ENCODE measurements at places on chromosomes 12 and 14.

DNA sequence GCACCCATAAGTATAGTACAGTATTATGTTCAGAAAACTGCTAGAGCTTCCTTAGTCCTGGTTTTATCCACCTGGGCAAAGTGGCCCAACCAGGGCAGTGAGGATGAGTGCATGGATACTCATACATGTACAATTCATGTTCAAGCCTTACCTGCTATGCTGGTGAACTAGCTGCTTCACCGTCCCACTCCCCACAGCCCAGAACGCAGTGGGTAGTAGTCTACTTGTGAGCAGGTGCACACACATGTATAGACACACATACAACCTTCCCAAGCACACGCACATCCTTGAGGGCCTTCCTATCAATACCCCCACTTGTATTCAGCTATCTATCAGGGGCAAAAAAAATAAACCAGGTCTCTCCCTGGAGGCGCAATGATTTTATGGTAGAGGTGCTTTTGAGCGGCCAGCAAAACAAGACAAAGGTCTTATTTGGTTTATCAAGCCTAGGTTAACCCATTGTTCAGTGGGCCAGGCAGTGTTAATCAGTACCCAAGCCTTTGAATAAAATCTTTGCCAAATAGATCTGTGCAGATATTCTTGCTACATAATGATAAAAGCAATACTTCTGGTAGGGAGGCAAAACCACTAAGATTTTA is 69.8 kb downstream of the ZFP36L1 start:
- no peak for DNase-seq

GRCh38 chr12:110077800-110078199 is 29.5 kb upstream of the C12orf76 start:
- DNase-seq, result no peak

DNA sequence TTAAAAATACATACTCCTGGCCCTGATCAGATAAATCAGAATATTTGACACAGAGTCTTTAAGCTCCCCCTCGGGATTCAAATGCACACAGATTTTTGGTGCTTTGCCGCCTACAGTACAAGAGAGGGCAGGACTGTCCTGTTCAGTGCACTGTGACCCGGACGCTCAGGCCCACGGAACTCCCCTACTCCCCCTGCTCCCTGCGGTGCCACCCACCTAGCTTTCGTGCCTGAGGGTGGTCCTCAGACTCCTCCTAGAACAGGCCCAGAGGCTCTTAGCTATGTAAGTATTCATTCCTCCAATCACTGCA is 13.7 kb upstream of the SERPINA3 start:
- DNase-seq, result no peak

DNA sequence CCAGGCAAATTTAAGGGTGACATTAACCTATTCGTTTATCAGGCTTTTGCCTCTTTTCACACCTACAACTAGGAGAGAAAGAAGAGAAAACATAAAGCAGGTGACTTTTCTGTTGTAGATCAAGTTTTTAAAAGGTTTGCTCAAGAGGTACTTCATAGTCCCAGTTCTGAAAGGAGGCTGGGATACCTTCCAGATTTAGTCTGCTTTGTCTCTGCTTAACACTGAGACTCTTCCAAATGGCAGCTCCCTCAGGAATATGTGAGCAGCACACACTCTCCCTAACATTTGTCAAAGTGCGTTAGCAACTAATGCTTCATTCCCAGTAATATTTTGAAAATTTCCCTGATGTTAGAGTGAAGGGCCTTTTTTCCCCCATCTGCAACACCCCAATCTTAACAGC is 133.7 kb upstream of the RASSF8 start:
- no peak for DNase-seq

DNA sequence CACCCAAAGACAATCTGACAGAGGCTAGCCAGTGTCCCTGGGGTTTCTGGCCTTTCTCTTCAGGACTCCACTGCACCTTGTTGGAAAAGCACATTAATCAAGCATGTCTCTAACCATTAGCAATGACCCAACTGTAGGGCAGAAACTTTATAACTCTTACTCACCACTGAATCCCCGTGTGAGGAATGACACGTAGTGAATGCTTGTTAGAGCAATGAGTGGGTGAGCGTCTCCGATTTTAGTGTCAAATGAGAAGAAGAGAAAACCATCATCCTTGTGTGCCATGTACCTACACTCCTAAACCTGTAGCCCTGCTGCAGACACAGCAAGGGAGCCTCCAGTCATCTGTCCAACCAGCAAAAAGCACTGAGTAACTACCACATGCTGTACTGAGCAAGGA is 56.5 kb upstream of the GPR68 start:
- no peak for DNase-seq

- no peak for DNase-seq
Observed at GRCh38 chr14:90418053-90418452, 21.2 kb downstream of the CALM1 start.

- peak; percentile 61 for DNase-seq
Observed at GRCh38 chr12:132771126-132771838, 9.7 kb upstream of the ANKLE2 start.

DNA sequence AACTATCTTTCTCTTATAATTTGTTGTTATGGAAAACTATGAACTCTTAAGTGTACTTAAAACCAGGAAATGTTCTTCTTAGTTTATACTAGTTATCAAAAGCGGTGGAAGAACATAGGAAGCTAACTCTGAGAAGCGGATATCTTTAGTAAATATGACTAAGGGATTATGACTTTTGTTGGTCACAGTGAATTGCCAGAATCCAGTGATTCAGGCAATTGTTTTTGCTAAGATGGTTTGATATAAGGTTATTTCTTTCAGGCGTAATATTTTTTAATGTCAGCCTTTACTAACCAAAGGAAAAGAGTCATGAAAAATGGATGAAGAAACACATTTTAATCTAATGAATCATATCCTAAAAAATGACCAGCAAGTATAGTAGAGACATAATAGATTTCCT is 473.5 kb downstream of the FOXG1 start:
- no peak for DNase-seq

DNA sequence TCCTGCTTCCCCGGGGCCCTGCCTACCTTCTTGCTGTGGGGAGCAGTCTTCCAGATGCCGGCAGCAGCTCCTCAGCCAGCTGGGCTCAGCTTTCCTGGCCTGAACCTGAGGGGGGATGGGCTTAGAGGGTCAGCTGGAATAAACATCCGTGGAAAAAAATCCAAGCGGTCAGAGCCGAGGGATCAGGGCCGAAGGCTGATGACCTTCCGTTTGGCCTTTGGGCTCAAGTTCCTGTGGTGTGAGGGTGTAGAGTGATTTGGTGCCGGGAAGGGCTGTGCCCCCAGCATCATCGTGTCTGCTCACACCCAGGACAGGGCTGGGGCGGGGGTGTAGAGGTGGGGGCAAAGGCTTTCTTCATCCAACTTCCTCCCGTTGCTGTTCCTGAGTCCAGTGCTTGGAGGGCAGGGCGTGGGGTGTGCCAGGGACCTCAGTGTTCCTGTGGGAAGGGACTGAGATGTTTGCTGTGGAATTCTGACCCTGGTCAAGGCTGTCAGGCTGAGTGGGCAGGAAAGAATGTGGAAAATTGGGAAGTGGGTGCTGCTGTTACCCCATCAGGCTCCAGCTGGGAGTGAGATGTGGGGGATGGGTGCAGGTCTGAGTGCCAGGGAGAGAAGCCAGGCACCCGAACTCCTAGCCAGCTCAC is 2.6 kb downstream of the SMIM41 start:
- no peak for DNase-seq

GRCh38 chr12:92574911-92575570 is 127.7 kb upstream of the PLEKHG7 start:
- no peak for DNase-seq

DNA sequence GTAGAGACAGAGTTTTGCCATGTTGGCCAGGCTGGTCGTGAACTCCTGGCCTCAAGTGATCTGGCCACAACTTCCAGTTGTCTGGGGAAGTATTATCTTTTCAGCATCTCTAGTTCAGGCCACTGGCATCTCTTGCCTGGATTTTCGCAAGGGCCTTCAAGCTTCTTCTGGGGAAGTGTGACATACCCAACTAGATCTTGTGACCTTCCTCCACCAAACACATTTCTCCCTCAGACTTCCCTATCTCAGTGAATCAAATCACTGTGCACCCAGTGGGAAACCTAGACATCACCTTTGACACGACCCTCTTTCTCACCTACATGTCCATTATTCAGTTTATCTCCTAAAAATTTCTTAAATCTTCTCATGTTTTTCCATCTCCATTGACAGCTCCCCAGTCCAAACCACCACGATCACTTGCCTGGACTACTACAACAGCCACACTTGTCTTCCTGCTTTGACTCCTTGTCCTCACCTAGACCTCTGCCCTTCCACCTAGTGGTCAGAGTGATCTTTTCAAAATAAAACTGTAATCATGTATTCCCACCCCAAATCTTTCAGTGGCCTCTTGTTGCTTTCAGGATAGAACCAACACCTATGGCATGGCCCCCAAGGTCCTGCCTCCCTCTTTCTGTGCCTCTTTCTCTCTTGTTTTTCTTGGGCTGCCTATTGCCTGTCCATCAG is 3.3 kb downstream of the EEF1AKMT3 start:
- DNase-seq, result no peak

DNA sequence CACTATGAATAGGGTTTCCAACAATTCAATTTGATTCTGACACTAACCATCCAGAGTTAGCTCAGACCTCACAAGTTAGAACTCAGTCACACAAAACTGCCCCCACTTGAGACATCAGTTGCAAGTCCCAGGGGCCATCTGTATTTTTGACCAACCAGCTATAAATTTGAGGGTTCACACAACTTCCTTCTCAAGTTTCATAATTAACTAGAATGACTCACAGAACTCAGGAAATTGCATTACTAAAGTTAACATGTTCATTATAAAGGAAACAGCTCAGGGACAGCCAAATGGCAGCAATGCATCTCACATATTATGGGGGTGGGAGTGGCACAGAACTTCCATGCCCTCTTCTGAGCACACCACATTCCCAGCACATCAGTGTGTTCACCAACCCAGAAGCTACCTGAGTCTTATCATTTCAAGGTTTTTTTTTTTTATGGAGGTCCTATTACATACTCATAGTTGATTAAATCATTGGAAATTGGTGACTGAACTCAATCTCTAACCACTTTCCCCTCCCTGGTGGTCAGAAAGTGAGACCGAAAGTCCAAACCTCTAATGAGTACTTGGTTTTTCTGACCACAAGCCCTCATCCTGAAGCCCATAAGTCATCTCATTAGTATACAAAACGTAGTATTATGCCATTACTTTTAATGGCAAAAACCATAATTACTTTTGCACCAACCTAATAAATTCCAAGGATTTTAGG is 1721.5 kb upstream of the SEL1L start:
- no peak for DNase-seq

- no peak for DNase-seq
Observed at GRCh38 chr14:84225268-84225667, 1304.7 kb upstream of the FLRT2 start.

DNA sequence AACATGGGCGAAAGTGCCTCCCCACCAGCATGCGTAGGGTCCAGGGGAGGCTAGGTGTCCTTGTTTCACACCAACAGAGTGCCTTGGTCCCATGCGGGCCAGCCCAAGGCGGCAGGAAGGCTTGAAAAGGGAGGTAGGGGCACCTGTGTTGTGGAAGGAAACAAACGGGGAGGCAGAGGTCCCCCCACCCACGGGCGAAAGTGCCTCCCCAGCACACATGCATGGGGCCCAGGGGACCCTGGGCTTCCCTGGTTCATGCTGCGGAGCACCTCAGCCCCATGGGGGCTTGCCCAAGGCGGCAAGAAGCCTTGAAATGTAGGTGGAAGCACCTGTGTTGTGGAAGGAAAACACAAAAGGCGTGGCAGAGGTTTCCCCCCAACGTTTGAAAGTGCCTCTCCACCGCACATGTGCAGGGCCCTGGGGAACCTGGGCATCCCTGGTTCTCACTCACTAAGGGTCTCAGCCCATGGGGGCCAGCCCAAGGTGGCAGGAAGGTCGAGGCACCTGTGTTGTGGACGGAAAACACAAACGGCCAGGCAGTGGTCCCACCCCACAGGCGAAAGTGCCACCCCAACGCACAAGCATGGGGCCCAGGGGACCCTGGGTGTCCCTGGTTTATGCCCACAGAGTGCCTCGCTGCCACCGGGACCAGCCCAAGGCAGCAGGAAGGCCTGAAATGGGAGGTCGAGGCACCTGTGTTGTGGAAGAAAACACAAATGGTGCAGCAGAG is 374.7 kb downstream of the ALG10 start:
- no peak for DNase-seq

DNA sequence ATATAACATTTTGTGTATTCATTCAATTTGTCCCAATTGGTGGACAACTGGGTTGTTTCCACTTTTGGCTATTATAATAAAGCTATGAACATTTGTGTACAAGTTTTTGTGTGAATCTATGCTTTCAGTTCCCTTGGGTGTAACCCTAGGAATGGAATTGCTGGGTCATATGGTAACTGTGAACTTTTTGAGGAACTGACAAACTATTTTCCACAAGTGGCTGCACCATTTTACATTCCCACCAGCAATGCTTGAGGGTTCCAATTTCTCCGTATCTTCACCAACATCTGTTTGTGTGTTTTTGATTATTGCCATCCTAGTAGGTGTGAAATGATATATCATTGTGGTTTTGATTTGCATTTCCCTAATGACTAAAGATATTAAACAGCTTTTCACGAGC is 13.0 kb downstream of the LPCAT3 start:
- no peak for DNase-seq

- no peak for DNase-seq
Observed at GRCh38 chr14:77185093-77185465, 3.5 kb downstream of the TMEM63C start.

DNA sequence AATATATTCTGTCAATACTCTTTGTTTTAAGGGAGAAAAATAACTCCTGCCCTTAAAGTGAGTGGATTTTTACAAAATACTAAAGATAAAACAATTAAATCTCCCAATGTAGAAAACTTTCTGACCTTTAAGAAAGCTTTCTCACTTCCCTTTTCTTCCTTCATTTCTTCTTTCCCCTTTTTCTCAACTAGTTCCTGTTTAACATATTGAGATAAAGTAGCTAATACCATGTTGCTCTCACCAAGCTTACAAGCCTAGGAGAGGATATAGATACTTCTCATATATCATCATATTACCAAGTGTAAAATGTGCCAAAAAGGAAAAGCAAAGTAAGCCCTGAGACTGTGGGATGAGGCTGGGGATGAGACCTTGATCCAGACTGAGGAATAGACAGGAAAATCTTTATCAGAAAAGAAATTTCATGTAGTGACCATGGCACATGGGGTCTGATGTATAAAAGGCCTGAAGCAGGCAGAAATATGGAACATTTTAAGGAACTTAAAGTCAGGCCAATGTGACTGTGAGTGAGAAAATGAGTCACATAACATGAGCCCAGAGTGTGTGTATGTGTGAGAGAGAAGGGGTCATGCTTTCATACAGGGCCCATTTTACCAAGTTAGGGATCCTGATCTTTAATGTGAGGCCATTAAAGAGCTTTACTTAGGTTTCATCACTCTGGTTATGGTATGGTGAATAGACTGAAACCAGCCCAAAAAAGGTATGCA is 1.6 kb upstream of the RPL10L start:
- no peak for DNase-seq
